EH (cell line): ENCODE measurements at places on chromosomes 13 and 19.

DNA sequence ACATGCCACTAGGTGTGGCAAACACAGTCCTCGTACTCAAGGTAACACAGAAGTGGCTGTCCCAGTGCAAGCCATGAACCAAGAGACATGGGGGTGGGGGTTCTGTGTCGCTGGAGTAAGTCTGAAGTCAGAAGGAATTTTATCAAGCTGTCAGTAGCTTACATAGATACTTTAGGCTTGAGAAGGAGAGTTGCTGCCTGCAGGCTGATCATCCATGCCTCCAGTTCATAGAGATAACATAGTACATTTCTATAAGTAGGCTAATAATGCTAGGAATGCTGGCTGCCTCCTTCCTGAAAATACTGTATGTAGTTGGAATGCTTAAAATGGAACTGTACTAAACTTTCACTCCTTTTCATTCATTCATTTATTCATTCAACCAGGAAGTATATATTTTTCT is 70.1 kb downstream of the CAB39L start:
- DNase-seq = peak; percentile 64

DNA sequence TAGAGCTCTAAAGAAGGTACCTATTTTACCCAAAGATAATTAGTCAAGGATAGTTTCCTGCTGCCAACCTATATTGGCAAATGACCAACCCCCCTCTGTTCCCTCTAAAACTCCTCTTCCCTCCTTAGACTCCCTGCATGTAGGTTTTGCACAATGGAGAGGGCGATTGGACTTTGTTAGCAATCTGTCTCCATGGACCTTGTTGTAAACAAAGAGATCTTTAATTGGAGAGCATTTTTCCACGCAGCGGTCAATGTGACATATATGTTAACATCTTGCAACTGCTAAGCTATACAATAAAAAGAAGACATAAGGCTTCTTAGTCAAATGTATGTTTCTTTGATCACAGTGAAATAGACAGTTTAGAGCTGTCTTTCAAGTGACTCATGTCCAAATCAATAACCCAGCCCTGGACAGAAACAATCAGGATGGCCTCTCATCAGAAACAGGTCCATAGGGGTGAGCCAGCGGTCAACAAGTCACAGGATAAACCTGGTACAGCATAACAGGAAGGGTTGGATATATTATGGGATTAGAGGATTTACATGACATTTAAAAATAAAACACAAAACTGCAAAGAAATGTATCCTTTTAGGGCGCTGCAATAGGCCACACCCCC is 69.7 kb upstream of the UBL3 start:
- DNase-seq = no peak

DNA sequence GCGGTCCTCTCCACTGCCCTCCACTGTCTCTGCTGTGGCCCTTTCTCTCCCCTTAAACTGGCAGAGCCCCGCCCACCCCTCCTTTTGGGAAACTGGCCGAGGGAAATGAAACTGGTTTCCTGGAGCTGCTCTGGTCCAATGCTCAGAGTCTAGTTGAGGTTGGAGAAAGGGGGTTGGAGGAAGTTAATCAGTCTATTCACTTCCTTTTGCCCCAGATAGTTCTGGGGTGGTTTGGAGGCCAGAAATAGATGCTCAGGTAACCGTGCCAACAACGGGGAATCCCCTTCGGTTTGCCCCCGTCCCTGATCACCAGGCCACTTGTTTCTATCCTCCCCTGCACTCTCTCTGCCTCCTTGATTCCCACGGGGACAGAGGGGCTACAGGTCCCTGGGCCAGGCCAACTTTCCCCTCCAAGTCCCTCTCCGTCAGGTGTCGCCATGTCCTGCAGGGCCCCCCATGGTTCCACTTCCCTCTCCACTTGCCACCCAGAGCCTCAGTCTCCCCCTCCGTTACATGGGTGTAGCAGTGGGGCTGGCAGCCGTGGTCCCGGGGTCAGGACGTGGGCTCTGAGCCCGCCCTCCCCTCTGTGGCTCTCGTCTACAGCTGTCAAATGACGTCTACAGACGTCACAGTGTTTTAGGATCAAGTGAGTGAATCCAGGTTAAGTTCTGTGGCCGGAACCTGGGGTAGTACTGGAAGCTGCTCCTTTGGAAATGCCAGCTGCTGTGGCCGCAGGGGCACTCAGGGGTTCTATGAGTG is at the start of gene IL4I1:
IL4I1 (minus strand) TSS at position 25 of the 759 bp plus-strand sequence. CDS start 727 bp downstream, outside the sequence.
- DNase-seq = peak; percentile 25

GRCh38 chr19:38149661-38150061 is 74.4 kb downstream of the DPF1 start:
- DNase-seq = peak; percentile 53

DNA sequence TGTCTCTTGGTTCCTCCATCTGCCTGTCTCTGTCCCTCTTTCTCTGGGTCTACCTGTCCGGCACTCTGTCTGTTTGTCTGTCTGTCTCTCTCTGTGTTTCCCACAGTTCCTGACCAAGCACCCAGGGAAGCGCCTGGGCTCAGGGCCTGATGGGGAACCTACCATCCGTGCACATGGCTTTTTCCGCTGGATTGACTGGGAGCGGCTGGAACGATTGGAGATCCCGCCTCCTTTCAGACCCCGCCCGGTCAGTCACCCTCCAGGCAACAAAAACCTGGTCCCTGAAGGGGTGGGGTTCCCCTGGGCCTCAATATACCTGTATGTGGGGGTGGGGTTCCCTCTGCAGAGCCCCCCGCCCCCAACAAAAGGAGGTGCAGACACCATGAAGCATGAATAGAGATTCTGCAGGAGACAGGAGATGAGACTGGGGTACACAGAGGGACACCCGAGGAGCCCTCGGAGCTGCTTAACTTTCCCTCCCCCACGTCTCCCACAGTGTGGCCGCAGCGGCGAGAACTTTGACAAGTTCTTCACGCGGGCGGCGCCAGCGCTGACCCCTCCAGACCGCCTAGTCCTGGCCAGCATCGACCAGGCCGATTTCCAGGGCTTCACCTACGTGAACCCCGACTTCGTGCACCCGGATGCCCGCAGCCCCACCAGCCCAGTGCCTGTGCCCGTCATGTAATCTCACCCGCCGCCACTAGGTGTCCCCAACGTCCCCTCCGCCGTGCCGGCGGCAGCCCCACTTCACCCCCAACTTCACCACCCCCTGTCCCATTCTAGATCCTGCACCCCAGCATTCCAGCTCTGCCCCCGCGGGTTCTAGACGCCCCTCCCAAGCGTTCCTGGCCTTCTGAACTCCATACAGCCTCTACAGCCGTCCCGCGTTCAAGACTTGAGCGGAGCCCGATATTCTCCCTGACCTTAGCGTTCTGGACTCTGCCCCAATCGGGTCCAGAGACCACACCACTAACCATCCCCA is 2.6 kb upstream of the CACNG7 start:
- peak; percentile 24 for DNase-seq

- DNase-seq = no peak
Observed at GRCh38 chr13:47066226-47066625, 169.4 kb upstream of the HTR2A start.
